NB4 (cell line): ENCODE measurements at places on chromosomes 16 and 17.

GRCh38 chr16:5607169-5607568 lies 509.6 kb upstream of the EEF2KMT start:
- DNase-seq: no peak

DNA sequence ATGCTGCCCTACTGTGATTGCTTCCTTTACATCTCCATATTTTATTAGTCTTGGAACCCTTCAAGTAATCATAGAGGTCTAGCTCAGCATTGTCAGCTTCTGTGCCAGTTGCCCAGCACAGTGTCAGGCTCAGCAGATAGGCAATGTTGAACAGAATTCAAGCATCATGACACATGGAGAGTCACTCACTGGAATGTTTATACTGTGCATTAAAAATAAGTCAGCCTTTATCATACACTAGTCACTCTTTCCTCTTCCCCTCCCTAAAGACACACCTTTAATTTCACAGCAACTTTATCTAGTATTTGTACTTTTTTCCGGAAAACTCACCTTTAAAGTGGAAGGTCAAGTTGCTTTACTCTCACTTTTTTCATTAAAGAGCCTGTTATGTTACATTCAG lies 253.8 kb upstream of the CDH11 start:
- no peak for DNase-seq

DNA sequence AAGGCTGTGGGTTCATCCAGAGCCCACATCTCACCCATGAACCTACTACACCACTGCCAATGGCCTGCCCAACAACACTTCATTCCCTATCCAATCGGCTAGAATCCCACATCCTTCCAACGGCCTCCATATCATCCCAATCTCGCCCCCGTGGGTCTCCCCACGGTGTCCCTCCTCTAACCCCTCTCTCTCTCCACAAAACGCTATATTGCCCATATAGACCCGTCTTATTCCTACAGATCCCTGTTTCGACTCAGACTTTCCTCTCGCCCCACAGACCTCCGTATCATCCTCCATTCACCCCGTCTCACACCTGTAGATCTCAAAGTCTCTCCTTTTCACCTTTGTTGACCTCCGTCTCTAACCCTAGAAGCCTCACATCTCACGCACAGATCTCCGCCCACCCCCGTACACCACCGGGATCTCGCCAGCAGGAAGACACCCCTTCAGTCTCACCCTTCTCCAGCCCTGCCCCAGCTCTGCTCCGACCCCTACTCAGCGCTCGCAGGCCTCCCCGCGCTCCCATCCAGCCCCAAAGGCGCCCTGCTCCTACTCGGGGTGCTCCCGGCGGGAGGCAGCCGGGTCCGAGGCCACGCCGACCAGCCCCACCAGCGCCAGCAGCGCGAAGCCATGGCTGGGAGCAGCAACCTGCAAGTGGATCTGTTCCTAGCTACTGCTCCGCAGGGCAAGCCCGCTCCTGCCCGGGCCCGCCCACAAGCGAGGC lies at the start of gene FDXR:
FDXR (minus strand) TSS at position 682 of the 724 bp plus-strand sequence; CDS start at position 632, 50 bp downstream.
- no peak for DNase-seq

DNA sequence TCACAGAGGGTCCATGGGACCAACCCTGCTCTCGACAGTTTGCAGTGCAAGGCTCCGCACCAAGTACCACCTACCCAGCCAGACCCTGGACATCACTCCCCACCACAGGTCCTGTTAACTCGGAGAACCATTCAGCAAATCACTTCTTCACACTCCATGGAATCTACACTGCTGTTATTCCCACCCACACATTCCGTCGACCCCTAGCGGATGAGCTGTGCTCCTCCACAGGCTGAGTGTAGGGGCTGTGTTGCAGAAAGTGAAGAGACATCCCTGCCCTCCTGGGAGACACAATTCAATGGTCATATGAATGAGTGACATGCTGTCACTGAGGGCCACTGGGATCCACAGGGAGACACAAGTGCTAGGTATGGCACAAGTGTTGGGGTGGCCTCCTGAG lies 27.5 kb downstream of the MPG start:
- DNase-seq: no peak

- no peak for DNase-seq
Measured at GRCh38 chr17:77423589-77424451, 283.1 kb downstream of the SEC14L1 start.

DNA sequence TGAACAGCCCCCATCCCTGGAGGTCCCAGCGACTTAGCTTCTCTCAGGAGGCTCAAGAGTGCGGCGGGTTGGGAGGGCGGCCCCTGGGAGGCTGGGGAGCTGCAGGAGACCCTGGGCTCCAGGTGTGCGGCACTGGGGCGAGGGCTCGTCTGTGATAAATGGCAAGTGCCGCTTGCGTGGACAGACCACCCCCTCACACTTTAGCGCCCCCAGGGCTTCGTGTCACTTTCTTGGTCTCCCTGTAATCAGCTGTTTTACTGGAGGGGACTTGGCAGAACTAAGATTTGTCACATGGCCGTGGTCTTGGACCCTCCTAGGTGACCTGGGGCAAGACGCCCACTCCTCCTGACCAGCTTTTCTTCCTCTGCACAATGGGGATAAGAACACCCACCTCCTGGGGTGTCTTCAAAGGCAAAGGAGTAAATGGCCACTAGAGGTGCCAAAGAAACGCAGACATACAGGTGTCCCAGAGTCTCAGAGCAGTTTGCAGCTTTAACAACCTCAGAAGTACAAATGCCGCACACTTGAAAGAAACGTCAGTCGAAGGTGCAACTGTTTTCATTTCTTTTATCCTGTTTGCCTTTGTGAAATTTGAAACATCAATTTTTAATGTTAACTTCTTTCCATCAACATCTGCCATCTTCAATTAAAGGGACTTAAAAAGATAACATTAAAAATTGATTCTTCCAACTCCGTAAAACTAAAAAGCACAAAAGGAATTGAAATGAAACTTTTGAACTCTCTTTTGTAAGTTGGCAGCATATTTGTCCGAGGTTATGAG lies 946 bp downstream of the OSGIN1 start:
- DNase-seq: peak; percentile 72

GRCh38 chr17:40022961-40023541 lies 7.8 kb downstream of the CSF3 start:
- DNase-seq: no peak

DNA sequence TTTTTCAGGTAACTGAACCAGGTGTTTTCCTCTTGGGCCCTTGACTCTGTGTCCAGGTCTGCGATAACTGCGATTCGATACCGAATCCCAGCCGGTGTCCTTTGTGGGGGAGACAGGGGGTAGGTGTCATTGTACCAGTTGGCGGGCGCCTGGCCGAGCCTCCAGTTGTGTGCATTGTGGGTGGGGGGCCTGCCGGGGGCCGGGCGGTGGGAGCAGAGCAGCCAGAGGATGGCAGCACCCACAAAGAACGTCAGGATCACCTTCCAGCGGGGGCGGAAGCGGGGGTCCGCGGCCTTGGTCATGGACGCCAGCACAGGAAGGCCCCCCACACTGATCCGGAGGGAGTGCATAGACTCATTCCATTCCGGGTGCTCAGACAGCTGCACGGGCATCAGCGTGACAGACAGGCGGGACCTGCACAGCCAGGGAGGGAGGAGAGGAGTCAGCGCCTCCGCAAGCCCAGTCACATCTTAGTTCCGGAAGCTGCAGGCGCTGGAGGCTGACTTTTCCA lies 12.3 kb downstream of the CANT1 start:
- DNase-seq: no peak

- no peak for DNase-seq
Measured at GRCh38 chr17:78225088-78225865, 6.2 kb upstream of the TMEM235 start.

DNA sequence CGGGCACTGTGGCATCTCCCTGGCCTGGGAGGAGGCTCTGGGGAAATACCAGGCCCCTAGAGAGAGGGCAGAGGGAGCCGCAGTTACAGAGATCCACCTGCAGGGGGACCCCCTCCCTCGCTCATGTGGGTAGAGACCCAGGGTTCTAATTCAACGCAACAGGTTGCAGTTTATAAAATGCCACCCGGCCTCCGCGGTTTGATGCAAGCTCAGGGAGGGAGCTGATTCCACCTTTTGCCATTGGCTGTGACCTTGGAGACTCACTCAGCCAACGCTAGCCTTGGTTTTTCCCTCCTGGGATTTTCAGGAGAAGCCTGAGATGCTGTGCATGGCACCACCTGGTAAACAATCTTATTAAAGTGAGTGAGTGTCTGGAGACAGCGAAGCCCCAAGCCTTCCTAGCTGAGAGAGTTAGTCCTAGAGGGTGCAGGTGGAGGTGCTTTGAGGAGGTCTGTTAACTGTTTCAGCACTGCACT lies 12.1 kb downstream of the TTLL6 start:
- DNase-seq: peak; percentile 68

DNA sequence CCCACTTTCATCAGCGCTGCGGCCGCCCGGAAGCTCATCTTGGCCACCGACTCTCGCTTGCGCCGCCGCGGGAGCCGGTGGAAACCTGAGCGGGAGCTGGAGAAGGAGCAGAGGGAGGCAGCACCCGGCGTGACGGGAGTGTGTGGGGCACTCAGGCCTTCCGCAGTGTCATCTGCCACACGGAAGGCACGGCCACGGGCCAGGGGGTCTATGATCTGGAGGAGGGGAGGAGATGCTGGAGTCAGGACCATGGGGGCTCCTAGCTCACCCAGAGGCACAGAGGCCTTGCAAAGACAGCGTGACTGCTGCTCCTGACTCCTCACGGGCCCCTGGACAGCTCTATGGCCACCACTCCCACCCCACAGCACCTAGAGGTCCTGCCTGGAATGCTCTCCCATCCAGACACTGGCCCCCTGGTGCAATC lies 9.4 kb downstream of the SNRNP25 start:
- DNase-seq: no peak

GRCh38 chr17:52524096-52524637 lies 365.7 kb upstream of the CA10 start:
- DNase-seq: no peak

- no peak for DNase-seq
Measured at GRCh38 chr17:21524211-21524591, 148.0 kb downstream of the KCNJ12 start.

GRCh38 chr17:76138234-76138895 lies 2.7 kb downstream of the FOXJ1 start:
- no peak for DNase-seq

DNA sequence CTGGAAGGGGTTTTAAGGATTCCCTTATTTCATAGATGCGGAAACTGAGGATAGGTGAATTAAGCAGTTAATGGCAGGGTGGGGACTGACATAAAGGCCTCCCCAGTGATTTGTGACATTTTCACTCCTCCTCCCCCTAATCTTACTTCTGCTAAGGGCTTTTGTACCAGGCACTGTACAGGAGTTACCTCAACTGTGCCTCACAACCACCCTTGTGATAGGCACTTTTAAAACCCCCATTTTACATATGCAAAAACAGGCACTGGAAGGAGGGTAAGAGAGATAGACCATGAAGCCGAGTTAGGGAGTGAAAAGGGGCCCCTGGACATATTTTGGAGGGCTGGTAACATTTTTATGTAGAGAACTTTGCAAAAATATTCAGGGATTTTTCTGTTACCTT lies 862 bp upstream of the GDE1 start:
- DNase-seq: no peak

- no peak for DNase-seq
Measured at GRCh38 chr16:56305956-56306565, 114.8 kb downstream of the GNAO1 start.

- peak; percentile 88 for DNase-seq
Measured at GRCh38 chr17:51166198-51166986, at the start of gene NME2. NME2 (plus strand) TSS chr17:51166411; CDS start chr17:51166831, 420 bp downstream.

GRCh38 chr17:2090804-2091534 lies 36.1 kb downstream of the HIC1 start:
- DNase-seq: peak; percentile 11

DNA sequence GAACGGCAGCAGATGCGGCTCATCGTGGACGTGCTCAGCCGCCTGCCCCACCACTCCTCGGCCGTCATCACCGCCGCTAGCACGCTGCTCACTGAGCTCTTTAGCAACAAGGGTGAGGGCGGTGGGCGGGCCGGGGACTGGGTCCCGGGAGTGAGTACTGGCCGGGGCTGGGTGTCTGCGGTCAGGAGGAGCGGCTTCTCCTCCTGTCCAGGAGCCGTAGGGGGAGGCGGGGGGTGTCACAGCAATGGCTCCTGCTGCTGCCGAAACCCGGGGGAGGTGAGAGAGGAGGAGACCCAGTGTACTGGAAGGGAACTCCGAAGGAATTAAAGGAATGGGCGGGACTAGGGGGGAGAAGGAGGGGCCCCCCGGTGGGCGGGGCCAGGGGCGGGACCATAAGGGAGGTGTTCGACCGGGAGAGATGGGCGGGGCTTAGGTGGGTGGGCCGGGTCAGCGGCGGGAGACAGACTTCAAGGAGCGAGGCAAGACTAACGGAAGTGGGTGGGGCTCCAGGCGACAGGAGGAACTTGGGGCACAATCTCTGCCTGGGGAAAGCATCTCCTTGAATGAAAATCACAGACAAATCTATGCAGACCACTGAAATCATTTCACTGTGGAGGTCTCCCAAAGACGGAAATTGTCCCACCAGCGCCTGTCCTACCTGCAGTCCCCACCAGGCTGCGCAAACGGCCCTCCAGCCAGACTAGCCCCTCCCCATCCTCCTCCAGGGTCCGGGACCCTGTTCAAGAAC lies 2.4 kb downstream of the NAGS start:
- peak; percentile 96 for DNase-seq

GRCh38 chr16:51818342-51818944 lies 667.4 kb upstream of the SALL1 start:
- DNase-seq: peak; percentile 48

DNA sequence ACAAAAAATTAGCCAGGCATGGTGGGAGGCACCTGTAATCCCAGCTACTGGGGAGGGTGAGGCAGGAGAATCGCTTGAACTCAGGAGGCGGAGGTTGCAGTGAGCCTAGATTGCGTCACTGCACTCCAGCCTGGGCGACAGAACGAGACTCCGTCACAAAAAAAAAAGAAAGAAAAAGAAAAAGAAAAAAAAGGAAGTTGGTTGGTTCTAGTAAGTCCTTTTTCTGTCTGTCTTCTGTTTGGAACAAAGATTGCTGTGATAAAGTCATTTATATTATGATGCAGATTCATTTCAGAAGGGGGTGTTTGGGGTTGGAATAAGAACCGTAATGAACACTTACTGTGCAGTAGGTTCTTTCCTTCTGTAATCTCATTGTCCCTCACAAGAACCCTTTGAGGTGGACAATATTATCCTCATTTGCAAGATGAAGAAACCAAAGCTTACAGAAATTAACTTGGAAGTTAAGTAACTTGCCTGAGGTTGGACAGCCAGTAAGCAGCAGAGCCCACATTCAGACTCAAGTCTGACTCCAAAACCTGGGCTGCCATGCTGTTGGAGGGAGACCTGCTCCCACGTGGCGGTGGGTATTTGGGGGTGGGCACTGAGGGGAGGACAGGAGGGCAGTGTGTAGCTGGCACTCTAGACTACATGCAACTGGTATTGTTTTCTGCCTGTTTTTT lies 10.3 kb downstream of the MINK1 start:
- no peak for DNase-seq
